ENCODE measurements at places on chromosomes 13 and 19.

DNA sequence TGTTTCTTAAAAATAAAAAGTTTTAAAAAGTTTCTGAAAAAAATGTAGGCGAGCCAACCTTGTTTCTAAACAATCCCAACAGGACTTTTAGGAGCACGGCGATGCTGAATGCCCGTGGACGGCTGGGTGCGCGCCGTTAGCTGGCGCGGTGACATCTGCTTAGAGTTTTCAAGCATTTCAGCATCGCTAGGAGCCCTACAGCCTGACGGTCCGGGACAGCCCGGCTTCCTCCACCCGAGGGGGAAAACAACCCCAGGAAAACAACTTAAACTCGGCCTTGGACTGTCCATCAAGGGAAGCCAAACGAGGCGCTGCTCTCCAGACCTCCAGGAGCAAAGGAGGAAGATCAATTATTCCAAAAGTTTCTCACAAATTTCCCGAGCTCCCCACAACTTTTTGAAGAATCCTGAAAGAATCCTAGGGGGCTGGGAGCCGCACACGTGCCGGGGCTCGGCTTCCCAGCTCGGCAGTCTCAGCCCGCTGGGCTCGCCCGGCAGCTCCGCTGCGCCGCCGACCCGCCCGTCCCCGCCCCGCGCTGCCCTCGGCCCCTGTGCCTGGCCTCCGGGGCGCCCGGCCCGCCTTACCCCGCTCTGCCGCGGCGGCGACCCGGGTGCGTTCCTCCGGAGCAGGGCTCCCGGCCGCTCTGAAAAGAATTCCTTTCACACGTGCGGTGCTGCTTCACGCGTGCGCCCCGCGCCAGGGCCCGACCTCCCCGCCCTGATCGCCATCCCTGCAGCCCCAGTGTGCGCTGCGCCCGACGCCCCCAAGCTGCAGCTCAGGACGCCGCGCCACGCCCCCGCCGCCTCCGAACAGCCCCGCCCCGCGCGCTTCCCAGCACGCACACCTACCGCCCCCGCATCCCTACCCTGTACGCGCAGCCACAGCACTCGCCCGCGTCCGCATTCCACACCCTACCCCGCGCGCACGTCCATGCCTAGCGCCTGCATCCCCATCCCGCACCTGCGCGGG lies at the start of gene GJA3:
Gene GJA3 (minus strand): TSS at position 747 of the 969 bp plus-strand sequence. CDS start 17,764 bp downstream, outside the sequence.
- DNase-seq: peak; percentile 13

GRCh38 chr13:109416001-109416400 lies 370.4 kb downstream of the IRS2 start:
- no peak for DNase-seq

GRCh38 chr19:30131246-30131645 lies 189.2 kb downstream of the URI1 start:
- DNase-seq: no peak

DNA sequence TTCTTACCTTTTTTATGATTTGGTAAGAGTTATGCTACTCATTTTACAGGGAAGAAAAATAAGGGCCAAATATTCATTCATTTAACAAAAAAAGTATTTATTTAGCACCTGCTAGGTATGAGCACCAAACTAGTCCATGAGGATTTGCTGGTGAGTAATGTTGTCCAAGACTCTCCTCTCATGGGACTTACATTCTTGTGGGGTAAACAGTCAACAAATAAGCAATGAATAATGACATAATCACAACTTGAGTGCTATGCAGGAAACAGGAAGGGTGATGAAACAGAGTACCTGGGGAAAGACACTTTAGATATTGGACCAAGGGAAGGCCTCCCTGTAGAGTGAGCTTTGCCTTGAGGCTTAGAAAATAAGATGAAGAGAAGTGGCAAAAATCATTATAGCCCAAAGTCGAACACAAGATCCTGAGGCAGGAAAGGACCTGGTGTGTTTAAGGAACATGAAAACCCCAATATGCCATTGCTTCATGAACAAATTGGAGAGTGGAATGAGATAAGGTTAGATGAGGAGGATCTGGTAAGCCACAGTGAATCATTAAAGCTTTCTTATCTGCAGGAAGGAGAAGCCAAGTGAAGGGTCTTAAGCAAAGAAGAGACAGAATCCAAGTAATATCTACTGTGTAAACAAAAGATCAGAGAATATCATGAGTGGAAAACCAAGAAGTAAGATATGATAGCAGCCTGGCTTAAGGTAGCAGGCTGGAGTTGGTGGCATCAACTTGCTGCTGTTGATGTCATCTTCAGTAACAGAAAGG lies 294.5 kb upstream of the NBEA start:
- no peak for DNase-seq

DNA sequence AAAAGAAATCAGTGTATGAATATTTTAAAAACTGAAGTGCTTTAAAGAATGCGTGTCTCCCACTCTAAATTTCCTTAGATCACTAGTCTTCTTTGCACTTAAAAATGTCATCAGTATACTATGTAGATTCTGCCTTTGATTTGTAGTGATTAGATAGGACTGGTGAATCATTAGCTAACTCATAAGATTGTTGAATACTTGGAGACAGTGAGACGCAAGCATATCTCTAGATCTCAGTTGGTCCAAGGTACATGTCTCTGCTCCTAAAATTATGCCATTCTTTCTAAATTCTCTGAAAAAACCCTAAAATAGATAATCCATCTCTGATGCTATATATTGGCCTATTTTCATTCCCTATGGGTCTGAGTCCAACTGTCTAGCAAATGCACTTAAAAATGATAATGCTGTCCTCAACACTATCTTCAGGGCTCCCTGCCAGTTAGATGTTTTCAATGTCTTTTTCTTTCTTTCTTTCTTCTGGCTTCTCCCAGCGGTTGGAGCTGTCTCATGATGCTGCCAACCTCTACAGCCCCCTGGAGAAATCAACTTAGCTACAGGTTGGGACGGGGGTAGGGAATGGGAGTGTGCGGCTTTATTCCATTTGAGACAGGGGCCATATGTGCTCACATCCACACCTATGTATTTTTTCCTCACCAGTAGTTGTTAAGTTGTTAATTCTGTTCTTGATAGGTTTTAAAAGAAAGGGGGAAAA lies 301.0 kb downstream of the NDFIP2 start:
- no peak for DNase-seq

DNA sequence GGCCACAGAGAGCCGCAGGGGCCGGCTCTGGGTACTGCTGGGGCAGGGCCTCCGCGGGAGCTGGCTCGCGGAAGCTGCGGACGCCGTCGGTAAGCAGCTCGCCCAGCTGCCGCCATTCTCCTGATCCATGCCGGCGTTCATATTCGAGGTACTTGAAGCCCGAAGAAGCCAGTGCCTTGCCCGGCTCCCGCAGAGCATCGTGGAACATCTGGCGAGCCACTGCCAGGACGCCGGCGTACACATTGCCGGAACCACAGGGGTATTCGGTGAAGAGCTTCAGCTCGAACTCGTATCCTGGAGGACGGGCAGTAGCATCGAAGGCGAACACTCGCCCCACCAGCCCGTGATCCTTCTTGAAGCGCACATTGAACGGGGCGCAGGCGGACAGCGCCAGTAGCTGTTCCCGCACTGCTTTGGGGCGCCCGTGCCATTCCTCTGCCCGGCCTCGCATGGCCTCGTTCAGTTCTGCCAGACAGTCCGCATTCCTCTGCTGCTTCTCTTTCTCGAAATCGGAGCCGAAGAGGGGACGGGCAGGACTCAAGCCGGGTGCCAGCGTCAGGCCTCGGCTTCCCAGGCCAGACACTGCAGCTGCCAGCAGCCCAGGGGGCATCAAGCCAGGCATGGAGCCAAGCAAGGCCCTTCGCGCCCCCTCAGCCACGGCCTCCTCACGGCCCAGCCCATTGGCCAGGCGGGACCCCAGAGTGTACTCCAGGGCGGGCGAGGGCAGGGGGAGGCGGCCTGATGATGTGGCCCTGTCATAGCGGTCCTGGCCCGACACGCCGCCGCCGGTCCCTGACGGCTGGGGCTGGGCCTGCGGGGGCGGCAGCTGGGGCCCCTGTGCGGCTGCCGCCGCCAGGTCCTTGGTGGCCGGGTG lies 1.0 kb downstream of the IRF2BP1 start:
- peak; percentile 28 for DNase-seq

GRCh38 chr19:17405250-17406045 lies at the start of gene BST2:
BST2 (minus strand) TSS chr19:17405630; CDS start chr19:17405575, 55 bp downstream.
- no peak for DNase-seq

DNA sequence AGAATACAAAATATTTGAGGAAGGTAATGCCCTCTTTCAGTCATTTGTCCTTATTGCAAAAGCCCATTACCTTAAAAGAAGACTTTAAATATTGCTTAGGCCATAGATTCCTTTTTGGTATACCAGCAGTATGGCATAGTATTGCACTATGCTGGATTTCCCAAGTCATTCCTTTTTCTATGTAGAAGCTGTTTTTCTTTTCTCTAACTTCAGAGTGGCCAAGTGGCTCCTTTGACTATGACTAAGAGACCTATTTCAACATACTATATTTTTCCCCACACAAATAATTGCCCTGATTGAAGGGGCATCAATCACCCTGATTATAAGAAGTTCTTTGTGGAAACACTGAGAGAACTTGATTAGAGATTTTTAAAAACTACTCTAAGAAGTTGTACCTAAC lies 68.6 kb downstream of the UFM1 start:
- no peak for DNase-seq

GRCh38 chr13:92938486-92939020 lies 288.1 kb upstream of the GPC6 start:
- DNase-seq: no peak

Measured in fibroblast of skin of back (primary cell).